NCI-H1417 (cell line): ENCODE measurements at places on chromosomes 5 and 9.

DNA sequence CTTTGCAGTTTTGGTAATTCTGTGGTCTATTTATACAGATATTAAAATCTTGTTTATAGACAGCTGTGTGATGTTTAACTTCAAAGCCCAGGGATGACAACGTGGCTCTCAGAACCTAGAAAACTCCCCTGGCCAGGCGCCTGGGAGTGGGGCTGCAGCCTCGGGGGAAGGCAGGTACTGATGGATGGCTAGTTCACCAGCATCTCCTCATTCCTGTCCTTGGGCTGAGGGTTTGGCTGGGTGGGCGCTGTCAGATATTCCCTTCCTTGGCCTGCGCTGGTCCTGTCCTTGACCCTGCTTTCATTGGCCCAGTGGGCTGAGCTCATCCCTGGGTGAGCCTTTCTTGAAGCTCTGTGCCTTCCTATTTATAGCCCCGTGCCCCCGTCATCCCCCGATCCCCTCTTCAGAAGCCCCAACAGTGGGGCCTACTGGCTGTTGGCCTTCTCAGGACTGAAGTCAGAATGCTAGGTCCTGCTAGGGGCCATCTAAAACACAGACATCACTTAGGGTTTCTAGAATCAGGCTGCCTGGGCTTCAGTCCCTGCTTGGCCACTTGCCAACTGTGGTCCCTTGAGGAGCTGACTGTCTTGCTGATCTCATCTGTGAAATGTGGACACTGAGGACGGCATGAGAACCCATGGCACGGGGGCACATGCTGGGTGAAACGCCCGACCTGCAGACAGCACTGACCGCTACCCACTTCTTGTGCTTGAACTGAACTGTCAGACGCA is 20.9 kb downstream of the SH3GLB2 start:
- no peak for DNase-seq

- DNase-seq = no peak
Observed at GRCh38 chr9:90914196-90914595, 112.6 kb downstream of the SYK start.

DNA sequence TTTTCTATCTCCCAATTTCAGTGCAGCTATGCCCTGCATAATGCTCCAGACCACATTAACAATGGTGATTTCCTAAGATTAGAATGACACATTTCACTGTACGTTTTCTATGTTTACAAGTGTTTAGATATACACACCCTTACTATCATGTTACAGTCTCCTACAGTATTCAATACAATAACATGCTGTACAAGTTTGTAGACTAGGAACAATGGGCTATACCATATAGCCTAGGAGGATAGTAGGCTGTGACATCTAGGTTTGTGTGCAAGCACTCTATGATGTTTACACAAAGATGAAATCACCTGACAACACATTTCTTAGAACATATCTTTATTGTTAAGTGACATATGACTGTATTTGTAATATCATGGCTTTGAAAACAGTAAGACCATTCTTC is 1435.6 kb upstream of the NUDT12 start:
- peak; percentile 4 for DNase-seq

- no peak for DNase-seq
Observed at GRCh38 chr9:16410601-16411280, 459.7 kb downstream of the BNC2 start.

DNA sequence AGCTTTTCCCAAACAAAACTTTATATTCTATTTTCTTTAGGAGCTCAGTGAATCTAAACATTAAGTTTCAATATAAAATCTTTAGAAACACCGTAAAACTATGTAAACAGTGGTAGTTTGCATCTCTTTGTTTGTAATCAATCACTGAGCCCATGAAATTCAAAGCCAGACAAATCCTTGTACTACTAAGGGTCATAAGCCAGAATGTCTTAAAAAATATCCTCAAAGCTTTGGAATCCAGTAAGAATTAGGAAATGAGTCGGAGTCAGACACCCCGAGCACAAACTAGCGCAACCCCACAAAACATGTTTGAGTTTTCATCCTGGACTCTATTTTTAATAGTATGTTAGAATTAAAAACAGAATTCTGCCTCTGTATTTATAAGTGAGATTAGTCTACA is 153.8 kb downstream of the HSPA4 start:
- DNase-seq = no peak

- DNase-seq = no peak
Observed at GRCh38 chr5:93246090-93246855, 334.7 kb downstream of the NR2F1-AS1 start.

GRCh38 chr5:63962279-63962678 is at the start of gene HTR1A:
TSS of gene HTR1A (minus strand) at chr5:63962445. CDS start at chr5:63961719, 726 bp downstream.
- DNase-seq = no peak

DNA sequence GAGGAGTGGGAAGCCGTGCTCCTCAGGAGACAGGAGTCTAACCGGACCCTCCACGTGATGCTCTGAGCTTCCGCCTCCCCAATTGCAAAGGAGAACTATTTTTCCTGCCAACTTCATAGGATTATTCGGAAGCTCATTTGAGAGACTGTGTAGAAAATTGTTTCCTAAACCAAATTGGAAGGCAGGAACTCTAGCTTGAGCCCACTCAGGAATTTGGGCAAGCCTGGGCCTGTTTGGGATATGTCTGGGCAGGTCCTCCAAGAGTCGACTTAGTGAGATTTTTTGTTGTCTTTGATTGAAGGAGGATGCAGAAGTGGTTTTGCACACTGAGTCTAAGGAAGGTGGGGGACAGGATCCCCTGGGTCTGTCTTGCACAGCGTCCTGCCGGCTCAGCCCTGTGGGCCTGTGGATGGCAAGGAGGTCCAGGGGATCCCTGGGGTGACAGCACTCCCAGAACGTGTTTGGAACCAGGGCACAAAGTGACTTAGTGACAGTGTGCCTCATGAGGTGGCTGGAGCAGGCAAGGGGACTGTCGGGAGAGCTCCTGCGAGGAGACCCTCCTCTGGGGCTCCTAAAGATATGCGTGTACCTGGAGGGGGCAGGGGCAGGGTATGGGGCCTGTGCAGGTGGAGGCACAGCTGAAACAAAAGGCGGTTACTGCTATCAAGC is 283.3 kb downstream of the NSG2 start:
- peak; percentile 42 for DNase-seq

GRCh38 chr5:123601610-123602009 is 89.6 kb downstream of the CSNK1G3 start:
- no peak for DNase-seq

DNA sequence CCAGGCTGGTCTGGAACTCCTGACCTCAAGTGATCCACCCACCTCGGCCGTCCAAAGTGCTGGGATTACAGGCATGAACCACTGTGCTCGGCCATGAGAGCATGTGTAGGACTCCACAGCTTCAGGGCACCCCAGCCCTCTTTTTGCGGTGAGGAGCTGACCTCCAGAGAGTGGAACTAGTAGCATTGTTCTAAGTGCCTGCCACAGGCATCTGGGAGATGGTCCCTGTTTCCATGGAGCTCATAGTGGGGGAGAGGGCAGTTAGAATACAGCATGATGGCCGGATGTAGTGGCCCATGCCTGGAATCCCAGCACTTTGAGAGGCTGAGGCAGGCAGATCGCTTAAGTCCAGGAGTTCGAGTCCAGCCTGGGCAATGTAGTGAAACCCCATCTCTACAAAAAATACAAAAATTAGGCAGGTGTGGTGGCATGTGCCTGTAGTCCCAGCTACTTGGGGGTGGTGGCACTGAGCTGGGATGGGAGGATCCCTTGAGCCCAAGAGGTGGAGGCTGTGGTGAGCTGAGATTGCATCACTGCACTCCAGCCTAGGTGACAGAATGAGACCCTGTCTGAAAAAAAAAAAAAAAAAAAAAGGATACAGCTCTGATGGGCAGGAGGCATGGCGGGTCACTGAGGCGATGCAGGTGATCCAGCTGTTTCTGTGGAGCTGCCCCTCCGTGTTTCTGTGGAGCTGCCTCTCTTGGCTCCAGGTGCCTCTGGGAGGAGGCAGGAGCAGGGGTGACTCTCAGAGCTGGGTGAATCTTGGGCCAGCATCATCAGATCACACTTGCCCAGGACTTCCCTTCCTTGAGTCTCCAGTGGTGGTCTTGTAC is 4.2 kb downstream of the ASS1 start:
- no peak for DNase-seq

DNA sequence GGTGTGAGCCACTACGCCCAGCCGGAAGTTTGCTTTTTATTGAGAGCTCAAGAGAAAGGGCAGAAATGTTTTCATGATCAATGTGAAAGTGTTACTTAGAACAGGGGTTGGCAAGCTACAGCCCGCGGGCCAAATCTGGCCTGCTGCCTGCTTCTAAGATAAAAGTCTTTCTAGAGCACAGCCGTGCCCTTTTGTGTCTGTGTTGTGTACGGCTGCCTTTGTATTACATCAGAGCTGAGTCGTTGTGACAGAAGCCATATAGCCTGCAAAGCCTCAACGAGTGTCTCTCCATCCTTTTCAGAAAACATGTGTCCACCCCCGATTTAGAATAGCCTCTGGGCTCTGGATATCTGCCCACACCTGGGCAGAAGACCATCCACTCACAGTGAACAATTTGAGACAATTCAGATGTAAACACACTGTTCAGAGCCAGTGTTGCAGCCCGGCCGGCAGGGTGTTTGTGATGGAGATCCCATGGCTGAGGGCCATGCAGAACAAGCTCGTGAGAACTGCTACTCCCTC is 28.8 kb downstream of the AK8 start:
- DNase-seq = no peak
